ENCODE measurements at places on chromosomes 7 and 10.

- DNase-seq, result peak; percentile 37
Observed at GRCh38 chr10:97759158-97759887, 12.5 kb downstream of the SFRP5 start.

DNA sequence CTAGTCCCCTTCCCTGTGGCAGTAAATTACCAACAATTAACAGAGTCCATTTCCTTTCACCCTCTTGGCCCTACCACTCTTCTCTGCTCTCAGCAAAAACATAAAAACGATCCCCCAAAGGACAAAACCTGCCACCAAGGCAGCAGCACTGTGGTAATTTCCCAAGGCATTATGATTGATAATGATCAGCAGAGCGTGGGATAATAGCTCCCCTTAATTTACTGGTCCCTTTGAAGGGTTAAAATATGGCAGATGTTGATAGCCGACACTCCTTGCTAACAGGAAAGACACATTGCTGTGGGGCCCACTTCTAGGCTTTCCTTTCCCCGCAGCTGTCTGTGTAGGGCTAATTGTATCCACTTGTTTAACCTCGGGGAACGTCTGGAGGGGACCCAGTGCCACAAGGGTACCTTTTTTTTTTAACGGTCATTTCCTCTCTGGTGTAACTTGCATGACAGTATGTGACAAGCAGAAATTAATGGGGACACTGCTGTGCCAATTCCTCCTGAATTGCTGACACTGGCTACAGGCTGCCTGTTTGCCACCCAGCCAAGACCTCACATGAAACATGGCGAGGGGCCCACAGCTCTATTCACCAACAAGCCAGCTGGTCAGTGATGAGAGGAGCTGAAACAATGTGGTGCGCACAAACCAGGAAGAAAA, 81.3 kb downstream of the CDK6 start:
- DNase-seq, result no peak

DNA sequence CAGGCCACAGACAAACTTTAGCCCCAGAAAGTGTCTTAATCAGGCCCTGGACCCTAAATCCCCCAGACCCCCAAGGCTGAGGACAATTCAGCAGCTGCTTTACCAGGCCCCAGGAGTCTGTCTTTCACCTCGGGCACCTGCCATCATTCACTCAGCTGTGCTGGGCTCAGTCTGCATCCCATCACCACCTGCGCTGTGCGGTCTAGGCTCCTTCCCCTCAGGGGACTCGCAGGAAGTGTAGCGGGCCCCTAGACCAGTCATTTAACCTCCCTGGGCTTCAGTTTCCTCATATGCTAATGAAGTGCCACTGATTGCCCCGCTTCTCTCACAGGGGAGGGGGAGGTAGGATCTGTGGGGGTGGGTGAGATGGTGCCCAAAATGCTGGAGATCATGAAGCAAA, 76.4 kb upstream of the ZMIZ1 start:
- DNase-seq, result peak; percentile 20

DNA sequence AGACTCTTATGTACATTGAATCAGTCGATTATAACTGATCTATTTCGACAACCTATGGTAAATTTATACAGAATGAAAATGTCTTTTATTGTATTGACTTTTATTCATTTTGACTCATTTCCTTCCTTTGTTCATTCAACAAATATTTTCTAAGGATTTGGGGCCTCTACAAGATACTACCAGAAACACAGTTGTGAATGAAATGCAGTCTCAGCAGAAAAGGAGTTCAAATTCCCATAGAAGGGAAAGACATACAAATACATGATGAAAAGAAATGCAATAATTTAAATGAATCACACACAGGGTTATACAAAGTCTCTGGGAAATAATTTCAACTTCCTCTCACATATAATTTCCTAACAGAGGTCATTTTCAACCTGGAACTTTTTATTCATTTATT, 134.0 kb upstream of the SEMA3A start:
- DNase-seq, result no peak

- no peak for DNase-seq
Observed at GRCh38 chr7:2663121-2663886, 24.7 kb upstream of the AMZ1 start.

DNA sequence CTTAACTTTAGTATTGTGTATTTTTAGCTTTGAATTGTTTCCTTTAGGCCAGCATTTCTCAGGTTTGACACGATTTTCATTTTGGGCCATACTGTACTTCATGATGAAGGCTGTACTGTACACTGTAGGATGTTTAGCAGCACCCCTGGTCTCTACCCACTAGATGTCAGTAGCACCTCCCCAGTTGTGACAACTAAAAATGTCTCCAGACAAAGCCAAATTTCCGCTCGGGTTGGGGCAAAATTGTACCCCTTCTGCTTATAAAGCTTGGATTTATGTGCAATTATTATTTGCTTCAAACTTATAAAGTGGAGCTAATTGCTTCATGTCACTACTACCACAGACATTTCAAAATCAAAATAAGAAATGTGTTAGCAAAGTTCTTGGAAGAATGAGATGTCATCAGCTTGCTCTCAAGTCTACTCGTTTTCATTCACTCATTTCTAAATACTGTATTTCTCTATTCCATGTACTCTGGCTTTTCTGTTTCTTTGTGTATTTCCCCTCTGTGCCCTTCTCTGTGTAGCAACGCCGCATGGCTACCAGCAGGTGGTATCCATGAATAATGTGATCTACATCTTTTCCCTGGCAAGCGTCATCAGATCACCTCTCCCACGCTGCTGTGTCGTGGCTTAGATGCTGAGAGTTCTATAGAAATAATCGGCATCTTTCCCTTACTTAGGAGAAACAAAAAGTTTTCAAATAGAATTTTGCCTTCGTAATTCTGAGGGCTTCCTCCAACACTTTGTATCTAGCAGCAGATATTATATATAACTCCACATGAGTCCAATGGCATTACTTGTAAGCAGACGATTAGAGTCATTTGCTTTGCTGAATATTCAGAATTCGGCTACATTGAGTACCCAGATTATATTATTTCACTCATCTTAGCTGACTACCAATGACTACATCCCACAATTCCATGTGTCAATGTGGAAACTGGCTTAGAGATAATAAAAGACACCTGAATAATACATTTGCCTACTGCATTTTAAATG, 47.8 kb upstream of the CALCR start:
- no peak for DNase-seq

- DNase-seq, result no peak
Observed at GRCh38 chr7:35700865-35701264, 5.9 kb upstream of the HERPUD2 start.

GRCh38 chr7:17855202-17855601, 85.1 kb downstream of the SNX13 start:
- no peak for DNase-seq

DNA sequence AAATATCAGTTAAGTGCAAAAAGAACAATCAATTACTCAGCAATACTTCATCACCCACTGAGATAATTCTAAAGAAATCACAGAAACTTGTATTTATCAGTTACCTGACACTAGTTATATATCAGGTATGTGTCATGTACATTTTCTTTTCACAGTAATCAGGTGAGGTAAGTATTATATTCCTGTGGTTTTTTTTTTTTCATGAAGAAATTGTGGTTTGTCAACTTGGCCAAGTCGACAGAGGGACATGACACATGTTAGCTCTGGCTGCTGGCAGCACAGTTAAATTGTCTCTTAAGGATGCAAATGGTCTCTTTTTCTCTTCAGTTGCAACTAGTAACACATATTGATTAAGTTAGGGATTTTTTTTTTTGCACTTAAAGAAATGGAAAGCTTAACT, 13.7 kb upstream of the GPR141 start:
- no peak for DNase-seq

DNA sequence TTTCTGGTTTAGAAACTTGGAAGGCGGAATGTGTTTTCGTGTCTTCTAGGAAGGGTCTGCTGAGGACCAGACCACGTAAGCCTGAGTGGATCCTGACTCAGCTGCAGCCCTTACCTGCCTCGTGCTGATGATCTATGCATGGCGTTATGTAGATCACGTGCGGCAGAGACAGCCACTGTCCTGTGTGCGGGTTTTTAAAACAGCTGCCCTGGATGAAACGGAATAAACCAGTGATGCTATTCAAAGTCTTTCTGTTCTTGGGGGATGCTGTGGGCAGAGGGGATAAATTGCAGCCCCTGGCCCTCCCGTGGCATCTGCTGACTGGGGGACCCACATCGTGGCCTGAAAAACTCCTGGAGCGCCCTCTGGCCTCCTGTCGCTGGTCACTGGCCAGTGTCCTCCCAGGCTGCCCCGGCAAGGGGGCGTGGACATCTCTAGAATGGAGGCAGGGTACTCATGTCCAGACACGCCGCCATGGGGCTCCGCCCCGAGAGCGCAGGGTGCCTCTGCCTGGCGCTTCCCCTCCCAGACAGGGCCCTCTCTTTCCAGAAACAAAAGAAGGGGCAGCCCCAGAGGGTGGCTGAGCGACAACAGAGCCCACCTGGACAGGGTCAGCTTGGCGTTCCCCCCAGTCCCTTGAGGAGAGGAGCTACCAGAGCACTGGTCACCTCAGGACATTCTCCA, 13.2 kb downstream of the ALKBH4 start:
- no peak for DNase-seq

DNA sequence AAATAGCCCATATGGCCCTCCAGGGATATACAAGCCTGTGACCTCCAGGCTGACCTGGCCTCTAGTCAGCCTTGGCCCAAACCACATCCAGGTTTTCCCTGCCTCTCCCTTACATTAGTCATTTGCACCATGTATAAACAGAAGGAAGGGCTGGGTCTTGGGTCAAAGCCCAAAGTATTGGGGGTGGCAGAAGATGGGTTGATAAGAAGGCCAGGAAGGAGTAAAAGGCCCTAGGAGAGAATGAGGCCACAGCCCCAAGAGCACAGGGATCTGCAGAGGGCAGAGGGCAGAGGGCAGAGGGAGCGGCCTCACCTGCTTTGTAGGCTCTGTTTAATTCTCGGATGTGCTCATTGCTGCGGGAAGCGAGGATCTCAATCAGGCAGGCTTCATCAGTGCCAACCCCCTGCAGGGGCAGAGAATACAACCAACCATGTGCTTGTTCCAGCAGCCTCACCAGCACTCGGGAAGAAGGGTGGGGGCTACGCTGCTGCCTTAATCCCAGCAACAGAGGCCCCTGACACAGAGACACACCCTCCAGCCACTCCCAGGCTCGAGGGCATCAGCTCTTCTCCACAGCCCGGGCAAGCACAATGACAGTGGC, 31.3 kb downstream of the PLAC9 start:
- DNase-seq, result no peak

DNA sequence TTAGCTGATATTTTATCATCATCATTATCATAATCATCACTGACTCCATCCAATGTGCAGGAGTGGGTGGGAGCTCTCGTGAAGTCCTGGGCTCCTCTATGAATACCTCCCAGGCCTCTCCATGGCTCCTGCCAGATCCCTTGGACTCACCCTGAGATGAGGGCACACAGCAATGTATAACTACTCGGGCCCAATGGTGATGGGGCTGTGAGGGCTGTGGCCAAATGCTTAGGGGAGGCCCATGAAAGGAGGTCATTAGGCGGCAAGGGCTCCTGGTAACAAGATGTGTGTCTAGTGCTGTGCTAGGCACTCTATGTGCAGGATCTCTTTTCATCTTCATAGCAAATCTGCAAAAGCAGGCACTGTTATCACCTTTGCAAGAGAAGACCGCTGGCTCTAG, 270.9 kb downstream of the GLRX3 start:
- DNase-seq, result no peak

Measured in CD4-positive, alpha-beta T cell treated with Interleukin-4 for 1 hour (primary cell).